ENCODE measurements at places on chromosomes 13 and 19. TPM values are rescaled to one million over a fixed set of nuclear protein-coding genes. Genes with fewer than 3 reads are reported as not detected.
A peak's percentile ranks its signal among the peaks of the same experiment; 100 is the strongest.

GRCh38 chr19:21323000-21323399, 6.2 kb downstream of the ZNF708 start:
- peak overlapping the region; percentile 33 for H3K4me3 ChIP-seq
- H3K27ac ChIP-seq = peak overlapping the region; percentile 38
- H3K27me3 ChIP-seq = no peaks in the 10 kb centered on the region
- no peaks in the 10 kb centered on the region for H3K4me1 ChIP-seq
- no peak for DNase-seq
- peaks cover 52% of the 10 kb centered on the region for H3K36me3 ChIP-seq

- H3K4me3 ChIP-seq = peak within 1 kb of the TSS; percentile 78
- no peak within 1 kb of the TSS for H3K27ac ChIP-seq
- H3K27me3 ChIP-seq = peaks cover 43% of the 10 kb centered on the region
- peak; percentile 85 for DNase-seq
Observed at GRCh38 chr13:42574011-42574410, at the start of gene TNFSF11. TSS of gene TNFSF11 (plus strand) at chr13:42574152. CDS start at chr13:42574304, 152 bp downstream.

DNA sequence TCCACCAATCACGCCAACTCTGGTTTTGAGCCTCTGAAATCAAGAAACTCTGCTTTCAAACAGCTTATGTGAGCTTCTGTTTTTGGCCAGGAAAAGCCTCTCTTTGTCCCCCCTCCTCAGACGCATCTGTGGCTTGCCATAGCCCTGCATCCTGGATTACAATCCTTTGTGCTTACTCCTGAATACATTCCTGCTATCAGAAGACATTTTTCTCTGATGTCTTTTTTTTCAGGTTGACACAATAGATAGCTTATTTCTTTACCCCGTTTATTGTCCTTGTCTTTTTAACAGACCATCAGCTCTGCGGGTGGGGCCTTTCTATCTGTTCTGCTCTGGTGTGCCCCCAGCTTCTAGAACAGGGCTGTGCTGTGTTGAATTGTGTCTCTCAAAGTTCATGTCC, 11.0 kb downstream of the PNMA8B start:
- no peaks in the 10 kb centered on the region for H3K36me3 ChIP-seq
- DNase-seq = no peak

- peak overlapping the region; percentile 79 for H3K4me3 ChIP-seq
- peaks cover 30% of the 10 kb centered on the region for H3K36me3 ChIP-seq
- no peaks in the 10 kb centered on the region for H3K4me1 ChIP-seq
- no peak overlapping the region for H3K27ac ChIP-seq
Observed at GRCh38 chr13:49995625-49996101, 1.2 kb upstream of the TRIM13 start.

GRCh38 chr19:54209811-54210494, 9.3 kb downstream of the RPS9 start:
- peaks cover 3% of the 10 kb centered on the region for H3K4me1 ChIP-seq
- H3K27ac ChIP-seq = peak overlapping the region; percentile 52
- H3K27me3 ChIP-seq = no peaks in the 10 kb centered on the region
- no peak overlapping the region for H3K4me3 ChIP-seq
- no peak for DNase-seq

DNA sequence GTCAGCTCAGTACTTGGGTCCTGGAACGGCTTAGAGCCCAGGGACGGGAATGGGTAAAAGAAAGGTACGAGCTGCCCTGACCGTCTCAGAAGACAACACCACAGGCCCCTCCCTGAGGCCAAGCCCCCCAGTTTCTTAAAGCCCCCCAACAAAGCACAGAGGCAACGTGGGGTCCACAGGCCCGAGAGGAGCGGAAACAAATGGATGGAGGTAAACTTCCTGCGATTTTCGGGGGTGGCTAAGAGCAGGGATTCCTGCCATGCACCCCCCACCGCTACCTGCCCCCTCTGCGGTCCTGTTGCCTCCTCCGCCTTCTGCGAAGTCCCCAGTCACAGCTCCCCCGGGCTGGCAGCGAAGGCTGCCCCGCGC, 48.2 kb downstream of the PTPRS start:
- H3K27me3 ChIP-seq = no peaks in the 10 kb centered on the region
- H3K4me1 ChIP-seq = no peaks in the 10 kb centered on the region
- no peaks in the 10 kb centered on the region for H3K36me3 ChIP-seq

- no peaks in the 10 kb centered on the region for H3K27me3 ChIP-seq
- DNase-seq = no peak
- H3K36me3 ChIP-seq = no peaks in the 10 kb centered on the region
- H3K4me3 ChIP-seq = no peak overlapping the region
- H3K4me1 ChIP-seq = no peaks in the 10 kb centered on the region
- no peak overlapping the region for H3K27ac ChIP-seq
Observed at GRCh38 chr13:51523082-51523518, 61.2 kb upstream of the WDFY2 start.

GRCh38 chr19:31312009-31312676, 37.1 kb downstream of the TSHZ3 start:
- H3K36me3 ChIP-seq = no peaks in the 10 kb centered on the region
- H3K4me3 ChIP-seq = no peak overlapping the region
- no peak overlapping the region for H3K27ac ChIP-seq
- peaks cover under 1% of the 10 kb centered on the region for H3K4me1 ChIP-seq
- DNase-seq = no peak

- no peak overlapping the region for H3K27ac ChIP-seq
- no peak for DNase-seq
- H3K4me1 ChIP-seq = peaks cover 4% of the 10 kb centered on the region
- H3K36me3 ChIP-seq = peaks cover 29% of the 10 kb centered on the region
- H3K4me3 ChIP-seq = peak overlapping the region; percentile 97
Observed at GRCh38 chr19:32580353-32580900, 563 bp upstream of the PDCD5 start.

- H3K4me3 ChIP-seq = no peak overlapping the region
- no peaks in the 10 kb centered on the region for H3K4me1 ChIP-seq
- no peaks in the 10 kb centered on the region for H3K36me3 ChIP-seq
- peaks cover 34% of the 10 kb centered on the region for H3K27me3 ChIP-seq
- no peak overlapping the region for H3K27ac ChIP-seq
Observed at GRCh38 chr19:38227287-38228004, 3.4 kb upstream of the DPF1 start.

DNA sequence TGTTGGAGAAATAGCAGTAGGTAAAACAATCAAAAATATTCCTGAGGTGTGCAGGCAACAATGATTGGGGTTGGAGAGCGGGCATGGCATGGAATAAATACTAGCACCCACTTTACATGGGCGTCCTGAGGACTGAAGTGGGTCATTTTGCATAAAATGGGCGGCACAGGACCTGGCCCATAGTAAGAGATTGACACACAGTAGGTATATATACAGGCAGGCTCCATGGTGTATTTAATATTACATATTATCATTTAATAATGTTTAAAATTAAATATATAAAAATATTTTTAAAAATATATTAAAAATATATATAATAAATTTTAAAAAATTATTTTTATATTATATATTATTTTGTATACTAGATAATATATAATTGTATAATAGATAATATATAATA, 48.3 kb downstream of the CRYL1 start:
- no peaks in the 10 kb centered on the region for H3K36me3 ChIP-seq
- H3K27ac ChIP-seq = no peak overlapping the region
- DNase-seq = no peak
- no peaks in the 10 kb centered on the region for H3K27me3 ChIP-seq

DNA sequence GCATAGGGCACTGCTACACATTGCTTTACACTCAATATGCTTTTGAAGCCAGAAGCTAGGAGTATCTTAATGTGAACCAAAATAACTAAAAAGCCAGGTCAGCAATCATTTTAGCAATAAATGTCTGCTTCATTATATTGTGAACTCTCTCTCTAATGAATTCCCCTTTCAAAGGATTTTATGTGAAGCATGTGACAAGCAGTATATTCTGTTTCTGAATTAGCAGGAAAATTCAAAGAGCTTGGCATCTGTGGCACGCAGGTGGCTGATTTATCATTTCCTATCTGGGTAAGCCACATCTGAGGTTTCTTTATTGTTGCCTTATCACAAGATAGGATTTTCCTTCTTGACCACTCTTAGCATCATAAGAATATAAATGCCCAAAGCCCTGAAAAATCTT, 56.8 kb upstream of the KLF12 start:
- H3K36me3 ChIP-seq = no peaks in the 10 kb centered on the region
- H3K4me1 ChIP-seq = no peaks in the 10 kb centered on the region
- H3K4me3 ChIP-seq = no peak overlapping the region
- DNase-seq = no peak
- H3K27me3 ChIP-seq = no peaks in the 10 kb centered on the region

GRCh38 chr19:42467183-42467760, 24.5 kb upstream of the CXCL17 start:
- H3K4me1 ChIP-seq = peaks cover 8% of the 10 kb centered on the region
- DNase-seq = no peak
- H3K36me3 ChIP-seq = no peaks in the 10 kb centered on the region
- no peaks in the 10 kb centered on the region for H3K27me3 ChIP-seq

DNA sequence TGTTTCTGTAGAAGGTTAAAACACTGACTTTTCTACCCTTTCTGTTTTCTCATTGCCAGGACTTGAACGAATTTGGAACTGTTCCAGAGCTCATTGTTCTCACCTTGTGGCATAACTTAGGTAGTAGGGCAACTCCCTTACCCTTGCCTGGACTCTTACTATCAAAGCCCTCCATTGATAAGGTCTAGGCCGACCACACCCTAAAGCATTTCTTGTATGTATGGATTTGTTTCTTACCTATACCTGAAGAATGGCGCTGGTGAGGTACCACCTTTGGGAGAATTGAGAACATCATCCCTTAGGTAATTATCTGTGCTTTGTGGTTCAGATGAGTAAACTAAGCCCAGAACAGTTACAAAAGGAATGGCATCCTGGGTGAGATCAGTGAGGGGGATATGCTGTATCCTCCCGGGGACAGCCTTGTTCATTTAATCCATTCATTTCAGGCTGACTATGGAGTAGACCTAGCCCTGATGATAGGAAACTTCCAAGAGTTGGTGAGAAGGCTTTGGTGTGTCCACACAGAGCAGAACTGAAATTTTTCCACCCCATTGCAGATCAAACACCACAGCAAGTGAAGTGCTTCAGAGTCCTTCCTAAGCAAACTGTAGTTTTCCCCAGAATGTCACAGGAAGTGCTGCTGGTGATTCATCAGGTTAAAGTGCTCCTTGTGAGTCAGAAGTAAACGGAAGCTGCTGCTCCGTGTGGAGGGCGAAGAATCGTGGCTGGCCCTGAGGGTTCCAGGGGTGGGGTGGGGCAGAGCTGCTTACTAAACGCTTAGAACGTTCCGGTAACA, 113.0 kb downstream of the TEX26 start:
- peaks cover 20% of the 10 kb centered on the region for H3K4me1 ChIP-seq
- no peak overlapping the region for H3K27ac ChIP-seq
- no peaks in the 10 kb centered on the region for H3K27me3 ChIP-seq
- peak; percentile 58 for DNase-seq

GRCh38 chr19:29945433-29945832, 3.4 kb downstream of the URI1 start:
- H3K27ac ChIP-seq = no peak overlapping the region
- peaks cover 9% of the 10 kb centered on the region for H3K27me3 ChIP-seq

DNA sequence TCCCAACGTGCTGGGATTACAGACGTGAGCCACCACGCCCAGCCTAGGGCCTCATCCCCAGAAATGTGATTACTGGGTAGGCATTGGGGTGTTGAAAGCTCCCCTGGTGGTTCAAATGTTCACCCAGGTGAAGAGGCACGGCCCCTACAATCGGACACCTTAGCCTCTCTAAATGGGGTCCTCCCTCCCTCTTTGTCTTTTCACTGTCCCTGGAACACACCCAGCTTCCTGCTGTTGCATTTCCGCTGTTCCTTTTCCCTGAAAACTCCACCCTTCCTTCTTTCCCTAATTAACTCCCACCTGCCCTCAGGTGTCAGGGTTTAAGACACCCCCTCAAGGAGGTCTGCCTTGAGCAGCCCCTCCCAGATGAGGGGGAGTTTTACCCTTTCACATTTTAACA, 3.6 kb upstream of the PRODH2 start:
- H3K4me1 ChIP-seq = no peaks in the 10 kb centered on the region
- no peak for DNase-seq
- H3K27ac ChIP-seq = no peak overlapping the region
- no peaks in the 10 kb centered on the region for H3K36me3 ChIP-seq
- no peak overlapping the region for H3K4me3 ChIP-seq

- peaks cover 41% of the 10 kb centered on the region for H3K27me3 ChIP-seq
- peak; percentile 63 for DNase-seq
- no peaks in the 10 kb centered on the region for H3K36me3 ChIP-seq
Observed at GRCh38 chr19:41064974-41065569, 23.2 kb upstream of the CYP2A13 start.

GRCh38 chr19:16541526-16542044, 652 bp downstream of the CHERP start:
- no peaks in the 10 kb centered on the region for H3K27me3 ChIP-seq
- peak; percentile 61 for DNase-seq
- H3K36me3 ChIP-seq = peaks cover 32% of the 10 kb centered on the region
- peak overlapping the region; percentile 69 for H3K27ac ChIP-seq
- no peaks in the 10 kb centered on the region for H3K4me1 ChIP-seq

DNA sequence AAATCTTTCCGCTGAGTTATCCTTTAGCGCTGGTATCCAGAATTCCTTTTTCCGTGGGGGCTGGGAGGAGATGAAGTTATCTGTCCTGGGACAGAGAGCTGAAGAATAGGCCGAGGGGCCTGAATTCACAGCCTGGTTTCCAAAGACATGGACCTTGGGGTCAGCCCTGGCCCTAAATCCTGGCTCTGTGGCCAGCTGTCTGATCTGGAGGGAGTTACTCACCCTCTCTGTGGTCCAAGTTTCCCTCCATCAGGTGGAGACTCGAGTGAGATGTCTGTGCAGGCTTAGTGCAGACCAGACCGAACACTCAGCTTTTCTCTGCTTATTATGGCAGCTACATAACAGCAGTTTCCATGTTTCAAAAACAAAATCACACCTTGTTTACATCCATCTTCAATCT, 59.6 kb downstream of the CDADC1 start:
- H3K27ac ChIP-seq = no peak overlapping the region
- no peaks in the 10 kb centered on the region for H3K27me3 ChIP-seq
- no peak for DNase-seq

- no peak for DNase-seq
- no peaks in the 10 kb centered on the region for H3K36me3 ChIP-seq
- no peaks in the 10 kb centered on the region for H3K27me3 ChIP-seq
Observed at GRCh38 chr19:30521937-30522336, 149.8 kb downstream of the ZNF536 start.

- DNase-seq = no peak
- H3K4me1 ChIP-seq = no peaks in the 10 kb centered on the region
Observed at GRCh38 chr13:22018836-22019210, 347.9 kb downstream of the FGF9 start.

The C19orf85 gene
- 0.29 TPM for total RNA-seq

The MIA gene
- not detected for total RNA-seq

The FCER2 gene
- total RNA-seq = not detected

The PRR22 gene
- 3.6 TPM for total RNA-seq

The KLK5 gene
- total RNA-seq = not detected

The ATP1A3 gene
- total RNA-seq = 0.23 TPM

The SHISA7 gene
- total RNA-seq = not detected

The IGSF23 gene
- not detected for total RNA-seq

The MTUS2 gene
- 1.9 TPM for total RNA-seq

The WDR87 gene
- total RNA-seq = not detected

All from endodermal cell (in vitro differentiated cells).